ENCODE measurements at places on chromosomes 7 and 10.

GRCh38 chr10:60913071-60913470, 30.9 kb downstream of the RHOBTB1 start:
- no peak for DNase-seq

GRCh38 chr7:77351539-77352004, 64.6 kb downstream of the GSAP start:
- DNase-seq = no peak

GRCh38 chr7:150723467-150723866, 7.1 kb downstream of the GIMAP1 start:
- DNase-seq = no peak

GRCh38 chr10:124042656-124043309, 50.6 kb downstream of the CHST15 start:
- no peak for DNase-seq

DNA sequence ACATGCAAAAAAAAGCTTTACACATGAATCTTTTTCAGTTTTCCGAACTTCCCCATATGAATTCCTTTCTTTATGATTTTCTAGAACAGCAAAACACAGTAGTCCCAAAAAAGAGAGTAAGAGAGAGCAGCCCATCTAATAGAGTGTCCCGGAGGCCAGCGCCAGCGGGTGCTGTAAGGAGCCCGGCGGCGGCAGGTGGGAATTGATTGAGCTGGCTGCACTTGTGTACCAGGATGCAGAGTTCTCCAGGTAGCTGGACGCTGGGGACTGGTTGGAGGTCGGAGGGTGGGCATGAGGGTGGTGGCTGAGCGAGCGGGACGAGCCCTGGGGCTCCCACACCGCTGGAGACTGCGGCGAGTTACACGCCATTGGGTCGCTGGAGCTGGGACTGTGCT, 4.0 kb downstream of the DLX5 start:
- no peak for DNase-seq

DNA sequence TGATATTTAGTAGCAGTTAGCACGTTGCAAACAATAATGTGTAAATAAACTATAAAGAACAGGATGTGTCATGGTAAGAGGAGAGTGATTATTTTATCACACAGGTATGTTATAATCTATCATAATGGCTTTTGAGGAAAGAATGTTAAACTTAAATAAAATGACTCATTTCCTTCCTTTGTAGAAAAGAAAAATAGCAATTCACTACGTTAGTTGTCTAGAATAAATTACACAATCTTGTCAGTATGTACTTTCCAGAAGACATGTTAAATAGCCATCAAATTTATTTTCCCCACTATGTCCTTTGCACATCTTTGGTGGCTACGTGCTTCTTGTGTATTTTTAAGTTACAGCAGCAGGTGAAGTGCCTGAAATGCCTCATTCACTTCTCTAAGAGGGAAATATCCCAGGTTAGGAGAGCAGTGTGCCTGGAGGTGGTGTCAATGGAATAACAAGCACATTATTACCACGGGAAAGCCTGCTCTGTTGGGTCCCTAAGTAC, 133.8 kb downstream of the SEMA3A start:
- DNase-seq = no peak

GRCh38 chr10:133315847-133316246, 7.1 kb downstream of the ZNF511 start:
- DNase-seq = no peak

DNA sequence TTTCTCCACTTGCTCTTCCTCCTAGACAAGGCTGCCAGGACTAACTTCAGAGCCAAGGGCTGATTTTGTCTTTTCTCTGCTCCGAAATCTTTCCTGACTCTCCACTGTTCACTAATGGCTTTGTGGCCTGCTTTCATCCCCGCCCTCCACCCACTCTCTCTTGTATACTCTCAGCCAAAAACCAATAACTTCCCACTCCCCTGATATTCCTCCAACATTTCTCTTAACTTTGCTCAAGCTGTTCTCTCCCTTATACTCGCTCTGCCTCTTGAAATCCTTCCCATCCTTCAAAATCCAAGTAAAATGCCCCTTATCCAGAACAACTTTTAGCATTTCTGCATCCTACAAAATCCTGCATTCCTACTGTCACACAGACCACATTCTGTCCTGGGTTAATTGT, 214.8 kb downstream of the PHTF2 start:
- DNase-seq = no peak
